CD4-positive, alpha-beta T cell treated with Interferon alpha-2 for 1 hour (primary cell): ENCODE measurements at places on chromosomes 3 and 15.

DNA sequence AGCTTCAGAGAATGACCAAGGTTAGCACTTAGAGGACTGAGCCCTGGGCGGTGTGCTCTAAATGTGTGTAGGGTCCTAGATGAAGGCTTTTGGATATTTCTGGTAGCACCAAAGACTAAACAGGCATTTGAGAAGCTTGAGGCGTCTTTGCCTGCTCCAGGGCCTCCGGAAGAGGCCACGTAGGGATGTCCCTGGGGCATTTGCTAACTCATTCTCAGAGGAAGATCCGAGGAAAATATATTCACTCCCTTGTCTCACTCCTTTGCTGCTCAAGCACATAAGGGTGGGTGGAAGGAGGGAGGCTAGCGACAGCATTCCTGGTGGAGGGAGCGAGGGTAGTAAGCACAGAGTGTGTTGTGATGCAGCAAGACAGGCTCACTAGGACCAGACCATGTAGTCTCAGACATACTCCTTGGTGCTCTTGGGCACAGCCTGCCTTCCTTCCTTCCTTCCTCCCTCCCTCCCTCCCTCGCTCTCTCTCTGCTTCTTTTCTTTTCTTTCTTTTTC is 38.5 kb upstream of the XCR1 start:
- DNase-seq, result no peak

- no peak for DNase-seq
These were observed at the start of gene SLC6A1 for GRCh38 chr3:10992017-10992942. Gene SLC6A1, plus strand, starts transcription at chr3:10992748. Its CDS starts 24,464 bp downstream, at chr3:11017212.

DNA sequence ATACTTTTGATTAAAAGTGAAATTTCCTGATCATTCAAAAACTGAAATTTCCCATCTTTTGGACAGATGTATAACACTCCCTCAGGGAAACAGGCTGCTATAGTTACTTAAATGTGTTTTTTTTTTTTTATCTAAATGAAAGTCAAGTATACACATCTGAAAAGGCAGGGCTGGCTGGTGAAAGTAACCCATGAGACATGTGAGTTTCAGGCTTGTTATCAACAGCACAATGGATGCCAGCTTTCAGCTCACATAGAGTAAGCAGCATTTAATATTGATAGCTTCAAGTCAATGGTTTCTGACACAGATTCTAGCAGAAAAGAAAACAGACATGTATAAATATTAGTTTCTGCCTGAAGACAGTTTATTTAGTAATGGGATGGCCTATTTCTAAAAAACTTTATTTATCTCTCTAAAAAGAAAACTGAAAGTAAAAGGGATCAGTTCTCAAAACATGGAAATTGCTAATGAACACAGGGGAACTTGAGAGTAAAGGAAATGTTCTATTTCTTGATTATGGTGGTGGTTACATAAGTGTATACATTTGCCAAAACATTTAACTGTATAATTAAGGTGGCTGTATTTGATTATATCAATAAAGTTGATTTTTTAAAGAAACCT is 89.7 kb upstream of the CMC1 start:
- peak; percentile 9 for DNase-seq

DNA sequence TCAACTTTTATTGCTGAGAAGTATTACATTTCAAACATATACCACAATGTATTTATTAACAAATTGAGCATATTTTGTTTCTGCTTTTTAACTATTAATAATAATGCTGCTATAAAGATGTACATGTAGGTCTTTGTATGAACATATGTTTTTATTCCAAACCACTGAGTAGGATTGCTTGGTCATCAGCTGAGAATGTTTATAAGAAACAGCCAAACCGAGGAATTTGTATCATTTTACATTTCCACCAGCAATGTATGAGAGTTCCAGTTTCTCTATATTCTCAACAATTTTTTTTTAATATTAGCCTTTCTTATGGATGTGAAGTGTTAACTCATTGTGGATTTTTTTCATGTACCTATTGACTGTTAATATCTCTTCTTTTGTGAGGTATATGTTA is 119.5 kb upstream of the MDFIC2 start:
- no peak for DNase-seq
